ENCODE measurements at places on chromosomes 6 and 20.

DNA sequence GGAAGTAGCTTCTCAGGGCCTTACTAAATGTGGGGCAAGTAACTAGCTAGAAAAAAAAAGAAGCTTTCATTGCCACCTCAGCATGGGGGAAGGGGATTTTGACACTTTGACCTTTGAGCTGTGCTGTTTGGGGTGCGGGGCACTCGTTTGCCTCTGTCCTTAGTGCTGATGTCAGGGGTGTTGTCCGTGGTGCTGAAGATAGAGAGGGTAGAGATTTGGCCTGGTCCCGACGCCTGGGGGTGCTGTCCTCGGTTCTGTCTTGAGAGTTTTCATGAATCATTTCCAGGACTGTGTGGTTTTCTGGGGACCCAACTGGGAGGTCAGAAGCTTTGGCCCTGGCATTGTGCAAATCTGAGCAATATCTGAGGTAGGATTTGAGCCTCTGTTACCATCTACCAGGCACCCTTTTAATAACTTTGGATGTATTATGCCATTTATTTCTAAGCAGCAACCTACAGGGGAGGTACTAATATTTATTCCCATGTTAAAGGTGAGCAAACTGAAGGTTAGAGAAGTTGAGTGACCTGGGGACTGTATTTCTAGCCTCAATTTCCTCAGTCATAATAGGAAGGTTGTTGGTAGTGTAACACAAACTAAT is 78.0 kb downstream of the DLGAP4 start:
- peak; percentile 67 for DNase-seq

- peak; percentile 30 for DNase-seq
Observed at GRCh38 chr6:42138630-42139619, 3.5 kb downstream of the C6orf132 start.

- DNase-seq: no peak
Observed at GRCh38 chr6:153140299-153140698, 9.2 kb upstream of the RGS17 start.

DNA sequence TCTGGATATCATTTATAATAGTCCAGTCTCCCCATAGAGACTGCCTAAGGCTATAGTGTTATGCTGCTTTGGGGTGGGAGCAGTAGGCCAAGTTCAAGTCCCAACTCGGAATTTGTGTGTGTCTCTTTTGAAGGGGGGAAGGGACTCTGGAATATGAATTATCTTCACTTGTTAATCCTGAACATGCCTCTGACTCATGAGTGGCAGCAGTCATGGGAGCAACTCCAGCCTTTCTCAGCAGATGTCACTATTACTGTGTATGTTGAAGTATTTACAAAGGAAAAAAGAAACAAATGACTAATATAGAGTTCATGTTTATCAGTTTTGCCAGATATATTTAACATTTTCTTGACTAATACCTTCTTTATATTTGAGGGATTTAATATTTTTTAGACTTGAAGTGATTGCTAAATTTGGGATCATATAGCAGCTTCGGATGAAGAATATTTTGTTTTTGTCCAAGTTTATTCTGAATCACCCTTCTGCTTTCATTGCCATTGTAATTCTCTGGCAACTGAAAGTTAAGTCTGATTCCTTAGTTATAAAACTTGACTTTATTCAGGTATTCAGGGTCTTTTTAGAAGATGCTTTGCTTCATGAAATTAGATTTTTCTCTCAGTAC is 23.4 kb downstream of the FAM217A start:
- DNase-seq: peak; percentile 75
